ENCODE measurements at places on chromosomes 16 and 17.

- DNase-seq, result no peak
These were observed 71.9 kb downstream of the ABR start for GRCh38 chr17:1107777-1108477.

DNA sequence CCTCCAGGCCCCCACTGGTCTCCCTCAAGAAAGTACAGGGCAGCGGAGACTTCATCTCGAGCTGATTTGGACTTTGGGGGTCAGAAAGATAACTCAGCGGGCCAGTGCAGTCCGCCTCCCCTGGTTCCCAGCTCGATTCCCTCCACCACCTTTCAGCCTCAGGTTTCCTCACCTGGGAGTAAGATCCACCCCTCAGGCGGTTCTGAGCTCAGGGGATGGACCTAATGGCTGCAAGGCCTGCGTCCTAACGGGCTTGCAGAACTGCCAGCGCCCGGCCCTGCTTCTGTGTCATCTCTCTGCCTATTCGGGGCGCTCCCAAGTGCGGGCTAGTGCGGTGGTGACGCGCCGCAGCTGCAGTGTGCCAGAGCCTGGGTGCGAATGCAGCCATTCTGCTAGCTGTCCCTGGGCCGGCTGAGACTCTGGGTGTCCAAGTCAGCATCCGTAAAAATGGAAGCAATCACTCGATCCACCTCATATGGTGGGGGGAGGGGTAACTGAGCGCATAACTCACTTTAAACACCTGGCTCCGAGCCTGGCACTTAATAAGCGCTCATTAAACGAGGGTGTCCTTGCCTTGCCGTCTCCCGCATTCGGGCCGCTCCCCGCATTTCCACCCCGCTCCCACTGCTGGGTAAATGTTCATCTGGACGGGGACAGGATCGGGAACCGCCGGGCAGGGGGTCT is 129.6 kb upstream of the LHX1 start:
- no peak for DNase-seq

DNA sequence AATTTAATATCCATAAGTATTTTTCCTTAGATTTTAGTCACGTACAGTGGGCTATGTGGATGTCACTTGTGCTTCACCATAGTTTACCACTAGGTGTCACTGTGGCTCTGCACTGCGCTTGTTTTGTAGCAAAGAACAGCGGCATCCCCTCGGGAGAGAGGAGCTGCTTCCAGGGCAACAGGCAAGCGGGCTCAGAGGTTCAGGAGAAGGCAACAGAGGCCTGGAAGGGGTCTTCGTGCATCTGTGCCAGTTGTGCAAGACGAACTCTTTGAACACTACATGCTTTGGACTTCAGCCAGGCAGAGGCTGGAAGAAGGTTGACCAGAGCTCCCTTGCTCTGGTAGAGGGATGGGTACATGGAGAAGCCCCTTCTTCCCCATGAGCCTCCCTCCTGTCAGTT is 20.6 kb downstream of the CYB561 start:
- peak; percentile 70 for DNase-seq

GRCh38 chr16:19894586-19894985 is 9.9 kb upstream of the GPRC5B start:
- no peak for DNase-seq

- no peak for DNase-seq
These were observed 42.7 kb downstream of the SOCS3 start for GRCh38 chr17:78316867-78317789.

GRCh38 chr17:73316919-73317505 is 5.2 kb upstream of the CDC42EP4 start:
- DNase-seq, result no peak

DNA sequence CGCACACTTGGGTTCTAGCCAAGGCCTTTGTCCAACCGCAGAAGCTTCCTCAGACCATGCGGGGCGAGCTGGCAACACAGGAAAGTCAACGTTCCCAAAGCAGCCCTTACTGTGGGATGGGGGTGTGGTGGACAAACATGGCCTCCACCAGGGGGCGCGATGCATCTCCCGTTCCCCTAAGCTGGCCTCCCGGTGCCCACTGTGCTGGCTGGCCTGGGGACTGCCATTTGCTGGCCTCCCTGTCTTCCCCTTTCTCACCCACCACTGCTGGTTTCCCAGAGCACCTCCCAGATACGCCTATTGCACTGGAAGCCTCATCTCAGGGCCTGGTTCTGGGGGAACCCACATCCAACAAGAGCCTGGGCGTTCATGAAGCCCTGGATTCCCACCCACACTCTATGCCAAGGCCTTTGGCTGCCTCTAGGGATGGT is 145.3 kb downstream of the IRF8 start:
- DNase-seq, result no peak

DNA sequence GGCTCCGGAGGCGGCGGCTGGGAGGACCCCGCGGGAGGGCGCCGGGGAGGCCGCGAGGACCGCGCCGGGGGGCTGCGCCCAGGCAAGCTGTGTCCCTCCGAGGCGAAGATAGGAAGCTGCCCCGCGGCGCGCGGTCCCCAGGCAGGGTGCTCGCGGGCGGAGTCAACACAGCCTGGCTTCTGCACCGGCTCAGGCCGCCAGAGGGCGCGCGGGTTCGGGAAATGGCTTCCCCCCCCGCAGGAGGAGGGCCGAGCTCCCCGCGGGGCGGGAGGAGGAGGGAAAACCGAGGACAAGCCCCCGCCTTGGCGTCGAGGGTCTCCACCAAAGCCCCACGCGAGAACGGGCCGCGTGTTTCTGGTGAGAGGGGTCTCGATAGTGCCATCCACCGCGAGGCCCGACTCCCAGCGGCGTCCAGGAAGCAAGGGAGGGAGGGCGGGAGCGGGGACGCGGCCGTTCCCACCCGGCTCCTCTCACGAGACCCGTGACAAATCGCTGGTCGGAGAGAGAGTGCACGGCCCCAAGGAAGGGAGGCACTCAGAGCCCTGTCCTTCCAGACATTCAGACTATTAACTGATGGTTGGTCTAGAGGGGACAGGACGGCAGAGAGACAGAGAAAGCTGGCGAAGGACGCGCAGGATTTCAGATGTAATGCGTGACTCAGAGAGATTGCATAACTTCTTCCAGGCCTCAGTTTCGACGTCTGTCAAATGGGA is 64.4 kb upstream of the DNAJA2 start:
- DNase-seq, result peak; percentile 66

DNA sequence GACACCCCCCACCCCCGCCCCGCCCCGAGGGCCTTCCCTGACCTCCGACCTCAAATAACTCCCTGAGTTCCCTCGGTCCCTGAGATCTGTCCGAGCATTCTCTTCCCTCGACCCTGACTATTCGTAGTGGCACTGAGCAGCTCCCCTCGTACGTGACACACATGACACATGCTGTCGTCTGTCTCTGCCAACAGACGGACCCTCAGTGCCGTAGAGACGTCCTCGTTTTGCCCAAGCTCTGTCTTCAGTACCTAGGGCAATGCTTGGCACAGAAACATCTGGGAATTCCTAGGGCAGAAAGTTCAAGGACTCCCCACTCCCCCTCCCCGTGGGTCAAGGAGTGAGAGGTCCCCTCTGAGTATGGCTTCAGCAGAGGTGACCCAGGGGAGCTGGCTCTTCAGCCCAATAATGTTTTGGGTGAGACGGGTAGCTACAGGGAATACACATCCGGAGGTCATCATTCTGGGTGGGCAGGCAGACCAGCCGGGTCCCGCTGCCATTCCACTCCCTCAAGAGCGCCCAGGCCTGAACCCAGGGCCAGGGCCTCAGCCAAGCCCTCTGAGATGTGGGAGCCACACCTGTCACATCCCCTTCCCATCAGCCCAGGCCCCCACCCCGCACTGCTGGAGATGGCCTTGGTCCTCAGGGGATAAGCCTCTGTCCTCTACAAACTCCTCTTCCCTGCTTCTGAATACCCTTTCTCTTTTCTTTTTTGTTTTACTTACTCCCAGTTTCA is 671 bp upstream of the FADS6 start:
- DNase-seq, result no peak

DNA sequence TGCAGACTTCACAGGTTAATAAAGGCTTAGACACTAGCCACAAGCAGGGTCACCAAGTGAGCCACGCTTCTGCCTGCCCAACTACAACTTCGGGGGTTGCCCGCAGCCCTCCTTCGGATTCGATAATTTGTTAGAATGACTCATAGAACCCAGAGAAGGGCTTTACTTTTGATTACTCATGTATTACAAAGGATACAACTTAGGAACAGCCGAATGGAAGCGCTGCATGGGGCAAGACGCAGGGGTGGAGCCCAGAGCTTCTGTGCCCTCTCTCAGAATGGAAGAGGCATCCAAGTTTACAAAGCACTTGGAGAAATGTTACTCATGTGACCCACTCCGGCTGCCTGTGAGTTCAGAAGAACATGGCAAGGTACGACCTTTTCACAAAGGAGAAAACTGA is 7.5 kb upstream of the CDH5 start:
- no peak for DNase-seq

- DNase-seq, result no peak
These were observed 970 bp upstream of the DYNC1LI2 start for GRCh38 chr16:66752379-66752778.

GRCh38 chr16:48279199-48279598 is 31.9 kb upstream of the ABCC11 start:
- DNase-seq, result no peak

DNA sequence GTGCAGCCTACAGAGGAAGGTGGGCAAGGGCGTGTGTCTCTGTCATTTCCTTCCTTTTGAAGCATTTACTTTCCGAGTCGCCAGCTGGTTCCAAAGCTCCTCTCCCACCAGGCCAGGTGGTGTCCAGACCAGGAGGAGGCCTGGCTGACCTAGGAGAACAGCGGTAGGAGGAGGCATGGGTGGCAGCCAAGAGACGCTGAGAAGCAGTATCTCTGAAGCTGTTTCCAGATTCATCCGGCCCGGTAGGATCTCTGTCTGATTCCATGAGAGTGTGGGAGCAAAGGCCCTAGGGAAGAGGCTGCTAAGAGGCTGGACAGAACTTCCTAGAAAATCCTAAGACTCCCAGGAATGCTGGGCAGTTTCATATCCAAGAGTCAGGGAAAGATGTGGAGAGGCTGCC is 20.3 kb downstream of the MEOX1 start:
- DNase-seq, result no peak

GRCh38 chr16:88812513-88813268 is 963 bp upstream of the APRT start:
- DNase-seq, result no peak

DNA sequence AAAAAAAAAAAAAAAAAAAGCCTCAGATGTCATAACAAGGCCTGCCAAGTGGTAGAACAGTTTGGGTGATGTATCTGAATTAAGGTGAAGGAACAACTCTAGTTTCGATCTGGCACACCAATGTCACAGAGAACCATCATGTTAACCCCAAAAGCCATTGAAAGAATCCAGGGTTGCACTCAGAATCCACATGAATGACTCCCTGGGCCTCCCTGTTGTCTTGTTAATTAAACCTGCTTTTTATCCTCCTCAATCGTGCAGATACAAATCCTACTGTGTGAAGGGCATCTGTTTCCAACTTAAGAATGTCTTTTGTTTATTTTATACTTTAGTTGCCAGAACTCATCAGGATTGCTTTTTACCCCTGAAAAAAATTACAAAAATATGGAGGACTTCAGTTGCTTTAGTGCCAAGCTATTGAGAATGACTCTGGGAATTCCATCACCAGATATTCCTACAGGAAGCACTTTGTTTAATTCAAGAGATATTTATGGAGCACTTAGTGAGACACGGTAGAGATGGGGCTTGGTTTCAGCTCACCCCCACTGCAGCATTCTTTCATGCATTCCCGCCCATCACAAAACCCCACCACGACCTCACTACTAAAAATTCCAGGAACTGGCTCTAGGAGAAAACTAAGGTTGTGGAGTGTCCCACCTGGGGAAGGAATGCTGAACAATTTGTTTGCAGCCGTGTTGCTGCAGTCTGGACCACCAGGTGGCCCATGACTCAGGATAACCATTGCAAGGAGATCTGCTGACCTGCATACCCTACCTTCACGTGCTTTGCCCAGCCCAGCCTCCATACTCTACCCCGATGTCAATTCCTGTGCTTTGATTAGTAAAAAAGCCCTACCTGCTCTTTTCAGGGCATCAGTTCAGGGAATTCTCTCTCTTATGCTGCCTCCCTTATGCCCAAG is 63.8 kb upstream of the GPRC5B start:
- DNase-seq, result no peak

DNA sequence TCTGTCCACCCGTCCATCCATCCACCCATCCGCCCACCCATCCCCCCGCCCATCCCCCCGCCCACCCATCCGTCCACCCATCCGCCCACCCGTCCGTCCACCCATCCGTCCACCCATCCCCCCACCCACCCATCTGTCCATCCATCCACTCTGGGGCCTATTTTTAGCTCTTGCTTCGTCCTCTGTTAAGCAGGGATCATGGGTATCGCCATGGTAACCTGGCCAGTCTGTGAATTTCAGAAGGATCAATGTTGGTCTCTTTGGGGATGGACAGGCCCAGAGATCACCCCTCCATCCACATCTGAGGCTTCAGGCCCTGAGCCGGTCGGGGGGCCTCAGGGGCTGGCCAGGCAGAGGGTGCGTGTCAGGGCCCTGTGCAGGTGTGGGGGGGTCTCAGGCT is 15.2 kb upstream of the DPEP1 start:
- DNase-seq, result no peak

- no peak for DNase-seq
These were observed 62.3 kb downstream of the WNT3 start for GRCh38 chr17:46756081-46756735.

- DNase-seq, result no peak
These were observed 83.2 kb upstream of the TOB1 start for GRCh38 chr17:50949128-50949988.

GRCh38 chr17:14316126-14316832 is 15.4 kb downstream of the HS3ST3B1 start:
- DNase-seq, result no peak

GRCh38 chr16:88014252-88014781 is 63.1 kb downstream of the BANP start:
- DNase-seq, result no peak

GRCh38 chr17:62696726-62697490 is 69.4 kb downstream of the MRC2 start:
- DNase-seq, result no peak

DNA sequence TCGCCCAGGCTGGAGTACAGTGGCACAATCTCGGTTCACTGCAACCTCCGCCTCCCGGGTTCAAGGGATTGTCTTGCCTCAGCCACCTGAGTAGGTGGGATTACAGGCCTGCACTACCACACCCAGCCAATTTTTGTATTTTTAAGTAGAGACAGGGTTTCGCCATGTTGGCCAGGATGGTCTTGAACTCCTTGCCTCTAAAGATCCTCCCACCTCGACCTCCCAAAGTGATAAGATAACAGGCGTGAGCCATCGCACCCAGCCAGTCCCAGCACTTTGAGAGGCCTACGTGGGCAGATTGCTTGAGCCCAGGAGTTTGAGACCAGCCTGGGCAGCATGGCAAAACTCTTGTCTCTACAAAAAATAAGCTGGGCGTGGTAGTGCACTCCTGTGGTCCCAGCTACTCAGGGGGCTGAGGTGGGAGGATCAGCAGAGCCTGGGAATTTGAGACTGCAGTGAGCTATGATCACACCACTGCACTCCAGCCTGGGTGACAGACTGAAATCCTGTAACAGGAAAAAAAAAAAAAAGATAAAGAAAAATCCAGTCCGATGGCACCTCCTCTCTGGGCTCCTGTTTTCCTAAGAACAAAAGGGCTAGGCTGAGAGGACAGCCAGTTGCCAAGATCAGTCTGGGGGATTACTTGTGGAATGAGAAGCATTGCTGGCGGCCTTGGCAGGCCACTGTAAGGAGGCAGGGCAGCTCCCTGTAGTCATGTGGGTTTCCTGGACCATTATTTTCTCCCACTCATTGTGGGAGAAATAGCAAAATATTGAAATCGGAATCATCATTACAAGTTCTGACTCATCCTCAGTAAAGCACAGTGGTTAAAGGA is 3.0 kb upstream of the PIPOX start:
- no peak for DNase-seq

All from NCI-H1092 (cell line).